ENCODE measurements at places on chromosomes 2 and 18. TPM values are rescaled to one million over a fixed set of nuclear protein-coding genes. Genes with fewer than 3 reads are reported as not detected.

DNA sequence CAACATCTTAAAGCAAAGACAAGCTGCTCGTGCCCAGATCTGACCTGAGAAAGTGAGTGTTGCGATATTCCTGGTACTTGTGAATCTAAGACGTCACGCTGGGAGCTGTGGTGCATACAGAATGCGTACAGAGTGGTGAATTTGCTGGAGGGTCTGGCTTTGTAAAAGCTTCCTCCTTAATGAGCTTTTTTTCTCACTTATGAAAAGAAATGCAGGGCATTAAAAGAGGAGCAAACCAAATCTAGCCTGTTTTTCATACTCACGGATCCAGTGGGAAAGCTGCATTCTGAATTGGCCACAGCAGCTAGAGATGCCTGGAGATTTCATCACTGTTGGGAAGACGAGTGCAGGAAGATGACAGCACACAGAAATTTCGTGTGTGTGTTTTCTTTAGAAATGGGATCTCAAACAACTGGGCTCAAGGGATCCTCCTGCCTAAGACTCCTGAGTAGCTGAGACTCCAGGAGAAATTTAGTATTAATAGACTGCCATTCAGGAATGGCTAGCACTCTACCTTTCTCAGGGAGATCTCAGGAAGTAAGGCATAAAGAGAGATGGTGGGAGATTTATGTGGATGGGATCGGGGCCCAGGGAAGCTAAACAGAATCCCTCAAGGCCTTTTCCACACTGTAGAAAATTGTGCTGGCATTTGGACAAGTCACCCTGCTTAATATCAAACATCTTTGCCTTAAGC is 181.3 kb downstream of the ALPK2 start:
- no peak for DNase-seq

DNA sequence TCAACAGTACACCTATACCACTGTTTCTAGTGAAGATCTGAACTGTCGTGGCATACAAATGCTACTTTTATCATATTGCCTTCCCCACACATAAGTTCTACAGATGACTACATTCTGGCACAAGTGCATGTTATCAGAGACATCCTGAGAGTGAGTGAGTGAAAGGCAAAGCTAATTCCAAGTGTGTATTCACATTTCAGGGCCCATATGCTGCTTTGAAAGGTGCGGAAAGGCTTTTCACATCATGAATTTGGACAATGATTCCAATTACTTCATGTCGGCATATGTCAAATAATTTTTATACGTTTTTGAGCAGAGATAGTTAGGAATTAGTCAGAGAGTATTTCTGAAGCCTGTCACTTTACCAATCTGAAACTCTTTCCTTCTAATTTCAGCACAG is 101.7 kb downstream of the GAREM1 start:
- no peak for DNase-seq

GRCh38 chr2:181231886-181232621 is 225.1 kb upstream of the ITGA4 start:
- DNase-seq: no peak

Gene TEKT4
- total RNA-seq: 0.26 TPM

DNA sequence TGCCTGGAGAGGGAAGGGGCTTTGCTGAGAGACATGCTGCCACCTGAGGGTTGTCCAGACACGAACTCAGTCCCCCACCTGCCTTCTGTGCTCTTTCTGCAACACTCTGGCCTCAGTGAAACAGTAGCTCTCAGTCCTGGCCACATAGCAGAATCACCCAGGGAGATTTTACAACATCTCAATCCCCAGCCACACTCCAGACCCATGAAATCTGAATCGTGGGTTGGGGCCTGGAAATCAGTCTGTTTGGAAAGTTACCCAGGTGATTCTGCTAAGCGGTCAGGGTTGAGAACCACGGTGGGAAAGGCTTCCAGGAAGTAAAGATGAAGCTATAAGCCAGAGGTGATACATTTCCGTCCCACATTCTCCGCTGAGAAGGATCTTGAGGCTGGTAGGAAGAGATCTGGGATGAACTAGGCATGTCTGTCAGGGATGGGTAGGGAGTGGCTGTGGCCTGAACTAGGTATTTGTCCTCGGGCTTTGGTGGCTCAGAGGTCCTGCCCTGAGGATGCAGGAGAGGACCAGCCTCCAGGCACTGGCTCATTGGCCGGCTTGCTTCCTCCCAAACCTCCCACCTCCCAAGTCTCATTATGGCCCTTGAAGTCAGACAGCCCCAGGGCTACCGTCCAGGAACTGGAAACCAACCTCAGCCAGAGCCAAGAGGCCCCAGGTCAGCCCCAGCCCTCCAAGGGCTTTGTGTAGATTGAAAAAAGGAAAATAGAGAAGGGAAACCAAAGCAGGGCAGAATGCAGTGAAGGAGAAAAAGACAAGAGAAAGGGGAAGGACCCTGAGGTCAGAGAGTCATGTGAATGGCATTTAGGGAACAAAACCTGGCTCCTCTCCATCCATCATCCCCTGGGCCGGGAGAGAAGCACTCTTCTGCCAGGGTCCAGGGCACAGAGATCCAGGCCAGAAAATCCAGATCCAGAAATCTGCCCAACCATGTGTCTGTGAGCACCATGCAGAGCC is 119.6 kb downstream of the ZFP36L2 start:
- no peak for DNase-seq

Gene FAM161A
- 10.1 TPM for total RNA-seq

- DNase-seq: no peak
These were observed 5.9 kb downstream of the ATP8B1 start for GRCh38 chr18:57797209-57797651.

DNA sequence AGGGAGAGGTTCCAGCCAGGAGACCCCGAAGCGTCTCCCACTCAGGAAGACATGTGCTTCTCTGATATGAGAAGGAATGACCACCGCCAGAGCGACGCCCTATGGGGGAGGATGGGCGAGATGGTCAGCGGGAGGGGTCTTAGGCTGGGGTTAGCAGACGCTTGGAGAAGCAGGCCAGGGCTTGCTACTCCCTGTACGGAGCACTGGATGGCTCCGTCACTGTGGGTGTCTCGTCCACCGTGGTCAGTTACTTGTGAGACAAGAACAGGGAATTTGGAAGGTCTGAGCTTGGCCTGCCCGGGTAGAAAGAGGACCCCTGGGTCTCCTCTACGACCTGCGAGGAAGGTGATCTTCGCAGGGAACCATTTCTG is 39.8 kb downstream of the TMEM18 start:
- no peak for DNase-seq

DNA sequence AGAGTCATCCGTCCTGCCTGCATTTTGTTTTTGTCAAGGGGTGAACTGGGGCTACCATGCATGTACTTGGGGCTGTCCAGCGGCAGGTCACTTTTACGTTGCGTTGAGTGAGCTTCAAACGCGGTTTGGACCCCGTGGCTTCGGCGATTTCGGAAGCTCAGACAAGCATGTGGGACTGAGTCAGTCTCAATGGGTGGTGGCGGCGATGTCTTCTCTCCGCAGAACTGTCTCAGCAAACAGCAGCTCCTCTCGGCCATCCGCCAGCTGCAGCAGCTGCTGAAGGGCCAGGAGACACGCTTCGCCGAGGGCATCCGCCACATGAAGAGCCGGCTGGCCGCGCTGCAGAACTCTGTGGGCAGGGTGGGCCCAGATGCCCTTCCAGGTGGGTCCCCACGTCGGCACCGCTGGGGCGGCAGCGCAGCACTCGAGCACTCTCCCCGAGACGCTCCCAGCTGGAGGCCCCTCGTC is 21.3 kb downstream of the FBLN7 start:
- no peak for DNase-seq

Gene NEU2
- total RNA-seq: not detected

Gene OSBPL1A
- total RNA-seq: 50.5 TPM
